ENCODE measurements at places on chromosomes 7 and 10.

DNA sequence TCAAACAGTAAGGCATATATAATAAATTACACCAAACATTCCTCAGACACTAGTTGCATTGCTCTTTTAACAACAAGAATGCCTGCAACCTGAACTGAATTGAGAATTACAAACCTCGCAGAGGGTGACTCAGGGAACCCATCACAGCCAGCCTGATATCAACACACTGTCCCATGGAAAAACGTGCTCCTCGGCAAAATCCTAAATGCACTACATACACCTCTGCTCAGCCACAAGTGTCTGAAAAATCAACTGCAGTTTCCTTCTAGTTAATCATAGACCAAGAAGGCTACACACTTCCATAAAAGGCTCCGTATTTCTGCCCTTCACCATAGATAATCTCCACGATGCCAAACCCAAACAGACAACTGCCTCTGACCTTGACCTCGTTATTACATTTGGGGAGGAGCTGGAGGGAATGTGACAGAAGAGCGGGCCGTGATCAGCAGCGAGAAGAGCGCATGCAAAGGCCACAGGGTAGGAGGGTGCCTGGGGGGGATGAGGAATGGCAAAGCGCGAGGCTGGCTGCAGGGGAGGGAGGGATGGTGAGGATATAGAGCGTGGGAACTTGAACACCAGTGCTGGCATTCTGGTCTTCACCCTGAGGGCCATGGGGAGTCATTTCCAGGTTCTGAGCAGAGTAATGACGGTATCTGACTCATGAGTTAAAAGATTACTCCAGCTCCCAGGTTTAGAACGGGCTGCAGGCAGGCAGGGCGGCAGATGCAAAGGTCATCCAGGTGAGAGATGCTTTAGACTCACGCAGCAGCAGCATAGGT is 201.9 kb upstream of the FRMD4A start:
- DNase-seq, result no peak

DNA sequence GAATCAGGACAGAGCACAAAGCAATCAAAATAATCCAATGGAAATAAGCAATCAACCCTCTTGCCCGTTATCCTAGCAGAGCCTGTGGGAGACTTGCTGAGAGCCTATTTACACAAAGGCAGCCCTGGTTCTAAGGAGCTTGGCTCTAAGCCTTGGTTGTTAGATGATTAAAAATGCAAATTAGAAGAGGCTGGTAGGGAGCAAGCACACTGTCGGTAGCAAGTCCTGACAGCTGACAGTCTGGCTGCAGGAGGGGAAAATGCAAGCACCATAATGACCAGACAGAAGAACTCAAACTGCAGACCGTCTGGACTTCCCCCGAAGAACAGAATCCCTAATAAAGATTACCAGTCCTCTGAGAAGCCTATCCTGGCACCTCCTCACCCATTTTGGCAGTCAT is 131.8 kb upstream of the CTTNBP2 start:
- DNase-seq, result no peak

- DNase-seq, result no peak
Measured at GRCh38 chr7:43205171-43205795, 92.8 kb downstream of the HECW1 start.

DNA sequence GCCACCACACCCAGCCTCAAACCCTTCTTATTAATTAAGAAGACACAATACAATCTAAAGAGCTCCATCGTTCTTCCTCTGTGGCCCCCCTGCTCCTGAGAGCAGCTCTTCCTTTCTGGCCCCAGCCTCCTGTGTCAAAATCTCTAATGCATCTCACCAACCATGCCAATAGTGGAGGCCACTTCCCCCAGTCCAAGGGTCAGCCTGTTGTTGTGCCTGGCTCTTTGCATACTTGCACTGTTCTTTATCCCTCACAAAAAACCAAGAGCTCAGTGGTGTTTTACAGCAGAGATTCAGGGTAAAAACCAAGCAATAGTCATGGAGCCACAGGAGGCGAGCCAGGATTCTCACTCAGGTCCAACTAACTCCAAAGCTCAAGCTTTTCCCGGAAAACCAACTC is 190.2 kb downstream of the GFRA1 start:
- DNase-seq, result no peak

GRCh38 chr7:38432671-38433070 is 159.2 kb upstream of the TARP start:
- no peak for DNase-seq

GRCh38 chr7:152633072-152633471 is 42.9 kb downstream of the XRCC2 start:
- DNase-seq, result no peak

All from activated CD4-positive, CD25-positive, alpha-beta regulatory T cell treated with anti-CD3 and anti-CD28 coated beads, Interleukin-2, amount 50 U/mL, for 72 hours (primary cell).